ENCODE measurements at places on chromosomes 6 and 20. TPM values are rescaled to one million over a fixed set of nuclear protein-coding genes. Genes with fewer than 3 reads are reported as not detected.

- no peaks in the 10 kb centered on the region for H3K4me1 ChIP-seq
- H3K36me3 ChIP-seq = no peaks in the 10 kb centered on the region
- no peak overlapping the region for H3K27ac ChIP-seq
- no peak for DNase-seq
Observed at GRCh38 chr6:139855671-139856311, 481.3 kb upstream of the CITED2 start.

DNA sequence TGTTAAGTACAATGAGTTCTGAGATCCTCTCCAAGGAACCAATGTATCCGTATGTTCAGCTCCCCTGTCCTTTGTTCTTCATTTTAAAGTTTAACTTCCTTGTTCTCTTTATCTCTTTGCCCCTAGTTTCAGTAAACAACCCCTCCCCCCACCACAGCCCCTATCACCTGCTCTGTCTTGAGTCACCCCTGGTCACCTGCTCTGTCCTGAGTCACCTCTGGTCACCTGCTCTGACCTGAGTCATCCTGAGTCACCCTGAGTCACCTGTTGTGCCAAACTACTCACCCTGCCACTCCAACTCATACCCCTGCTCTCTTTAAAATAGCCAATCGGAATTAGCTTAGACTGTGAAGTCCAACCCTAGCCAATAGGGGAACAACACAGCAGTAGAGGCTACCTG, 288.7 kb upstream of the CDYL start:
- no peak for DNase-seq
- no peaks in the 10 kb centered on the region for H3K4me1 ChIP-seq
- no peak overlapping the region for H3K4me3 ChIP-seq

GRCh38 chr20:34249291-34249690, 8.1 kb downstream of the ASIP start:
- DNase-seq = no peak
- no peak overlapping the region for H3K27ac ChIP-seq
- peaks cover 4% of the 10 kb centered on the region for H3K4me1 ChIP-seq

Gene SLC35F1
- total RNA-seq = 0.23 TPM

DNA sequence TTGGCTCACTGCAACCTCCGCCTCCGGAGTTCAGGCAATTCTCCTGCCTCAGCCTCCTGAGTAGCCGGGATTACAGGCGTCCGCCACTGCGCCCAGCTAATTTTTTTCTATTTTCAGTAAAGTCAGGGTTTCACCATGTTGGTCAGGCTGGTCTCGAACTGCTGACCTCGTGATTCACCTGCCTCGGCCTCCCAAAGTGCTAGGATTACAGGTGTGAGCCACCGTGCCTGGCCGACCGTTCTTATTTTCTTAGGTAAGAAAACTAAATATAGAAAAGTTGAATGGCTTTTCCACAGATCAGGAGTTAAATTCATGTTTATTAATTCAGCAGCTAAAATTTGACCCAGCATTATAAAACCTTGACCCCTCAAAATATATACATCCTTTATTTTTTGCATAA, 238.7 kb downstream of the TRDN start:
- H3K27ac ChIP-seq = no peak overlapping the region
- DNase-seq = no peak
- no peaks in the 10 kb centered on the region for H3K27me3 ChIP-seq

GRCh38 chr6:131643855-131644460, 6.9 kb downstream of the ENPP3 start:
- peaks cover 2% of the 10 kb centered on the region for H3K27me3 ChIP-seq
- no peak overlapping the region for H3K4me3 ChIP-seq
- no peak for DNase-seq
- H3K27ac ChIP-seq = no peak overlapping the region
- no peaks in the 10 kb centered on the region for H3K4me1 ChIP-seq

DNA sequence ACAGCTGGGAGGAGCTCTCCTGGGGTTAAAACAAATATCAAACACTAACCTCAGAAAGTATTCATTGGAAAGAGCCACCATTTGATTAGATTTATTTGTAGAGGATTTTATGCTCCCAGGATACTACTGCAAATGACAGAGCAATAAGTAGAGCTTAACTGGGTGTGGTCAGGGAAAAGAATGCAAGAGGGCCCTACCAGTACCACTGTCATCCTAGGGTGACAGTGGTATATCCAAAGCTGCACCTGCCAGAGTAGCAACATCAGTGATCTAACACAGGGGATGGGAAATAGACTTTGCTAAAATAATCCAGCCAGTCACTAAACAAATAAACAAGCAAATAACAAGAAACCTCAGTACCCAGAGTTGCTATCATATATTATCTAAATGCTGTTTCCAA, 29.7 kb downstream of the ERGIC3 start:
- no peaks in the 10 kb centered on the region for H3K4me1 ChIP-seq
- H3K36me3 ChIP-seq = peaks cover 11% of the 10 kb centered on the region
- no peak for DNase-seq
- no peaks in the 10 kb centered on the region for H3K27me3 ChIP-seq
- no peak overlapping the region for H3K4me3 ChIP-seq

Gene IL22RA2
- total RNA-seq = not detected

GRCh38 chr6:44868910-44869309, 459.2 kb upstream of the RUNX2 start:
- no peak overlapping the region for H3K4me3 ChIP-seq
- DNase-seq = no peak
- peaks cover 9% of the 10 kb centered on the region for H3K36me3 ChIP-seq
- no peaks in the 10 kb centered on the region for H3K27me3 ChIP-seq

- no peak overlapping the region for H3K27ac ChIP-seq
- no peaks in the 10 kb centered on the region for H3K36me3 ChIP-seq
- no peaks in the 10 kb centered on the region for H3K4me1 ChIP-seq
- H3K4me3 ChIP-seq = no peak overlapping the region
Observed at GRCh38 chr20:15063081-15063480, 725.7 kb upstream of the FLRT3 start.

GRCh38 chr6:163409712-163410111, 4.8 kb upstream of the QKI start:
- no peak overlapping the region for H3K27ac ChIP-seq
- H3K27me3 ChIP-seq = peaks cover 9% of the 10 kb centered on the region
- H3K36me3 ChIP-seq = peaks cover 10% of the 10 kb centered on the region
- no peak for DNase-seq
- no peak overlapping the region for H3K4me3 ChIP-seq

GRCh38 chr6:135640449-135641111, 143.0 kb upstream of the AHI1 start:
- DNase-seq = no peak
- H3K36me3 ChIP-seq = no peaks in the 10 kb centered on the region

- no peak for DNase-seq
- peaks cover 5% of the 10 kb centered on the region for H3K36me3 ChIP-seq
- H3K4me3 ChIP-seq = no peak overlapping the region
- no peaks in the 10 kb centered on the region for H3K27me3 ChIP-seq
- H3K27ac ChIP-seq = no peak overlapping the region
Observed at GRCh38 chr6:169371344-169372127, 117.9 kb upstream of the THBS2 start.

Gene SLC22A7
- total RNA-seq = not detected

- peak overlapping the region; percentile 83 for H3K27ac ChIP-seq
- DNase-seq = no peak
- peaks cover 34% of the 10 kb centered on the region for H3K27me3 ChIP-seq
- H3K4me1 ChIP-seq = peaks cover 73% of the 10 kb centered on the region
Observed at GRCh38 chr20:48749437-48749836, 78.4 kb downstream of the PREX1 start.

- no peak for DNase-seq
- H3K27ac ChIP-seq = no peak overlapping the region
- peaks cover 7% of the 10 kb centered on the region for H3K36me3 ChIP-seq
- peaks cover 2% of the 10 kb centered on the region for H3K27me3 ChIP-seq
Observed at GRCh38 chr6:153045271-153045670, 42.8 kb upstream of the MTRF1L start.

Gene HLA-DMB
- total RNA-seq = 1.3 TPM

- H3K4me1 ChIP-seq = no peaks in the 10 kb centered on the region
- no peaks in the 10 kb centered on the region for H3K36me3 ChIP-seq
- H3K27ac ChIP-seq = no peak overlapping the region
- no peak overlapping the region for H3K4me3 ChIP-seq
Observed at GRCh38 chr20:10007747-10008146, 27.0 kb upstream of the ANKEF1 start.
